Heart right ventricle (tissue), 16 donors: ENCODE measurements at places on chromosomes 5 and 9. TPM values are rescaled to one million over a fixed set of nuclear protein-coding genes. Genes with fewer than 3 reads are reported as not detected.

GRCh38 chr5:59557572-59557971, 336.0 kb downstream of the PDE4D start:
- no peak for DNase-seq
- H3K4me1 ChIP-seq, result no peaks in the 10 kb centered on the region
- H3K27me3 ChIP-seq, result peaks cover 4% of the 10 kb centered on the region
- H3K27ac ChIP-seq, result no peak overlapping the region
- H3K36me3 ChIP-seq, result no peaks in the 10 kb centered on the region

DNA sequence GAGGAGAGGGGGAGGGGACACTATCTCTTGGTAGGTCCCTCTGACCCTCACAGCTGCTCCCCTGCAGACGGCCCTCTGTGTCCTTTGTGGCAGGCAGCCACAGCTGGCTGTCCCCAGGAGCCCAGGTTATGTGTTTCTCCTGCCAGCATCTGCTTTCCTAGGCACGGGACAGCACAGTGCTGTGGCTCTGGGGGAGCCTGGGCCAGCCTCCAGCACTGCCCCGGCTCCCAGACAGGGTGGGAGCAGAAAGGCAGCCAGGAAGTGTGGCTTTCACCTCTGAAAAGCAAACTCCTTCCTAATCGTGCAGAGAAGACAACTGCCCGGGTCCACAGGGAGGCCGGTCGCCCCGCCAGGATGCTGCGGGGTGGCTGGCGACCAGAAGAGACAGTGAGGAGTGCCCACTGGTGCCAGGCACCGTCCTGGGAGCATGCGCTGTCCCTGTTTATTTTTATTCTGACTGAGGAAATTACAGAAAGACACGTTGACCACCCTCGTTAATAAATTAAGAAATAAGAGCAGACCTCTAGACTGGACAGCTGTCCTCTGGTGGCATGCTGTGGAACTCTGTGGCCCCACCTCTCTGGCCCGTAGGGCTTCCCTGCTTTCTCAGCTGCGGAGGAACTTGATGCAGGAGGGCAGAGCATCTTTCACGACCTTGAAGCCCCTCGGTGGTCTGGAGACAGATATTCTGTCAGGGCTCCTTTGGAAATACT, 240.3 kb downstream of the FANCC start:
- H3K27me3 ChIP-seq, result no peaks in the 10 kb centered on the region
- H3K36me3 ChIP-seq, result peaks cover 22% of the 10 kb centered on the region
- no peak overlapping the region for H3K4me3 ChIP-seq
- H3K27ac ChIP-seq, result peak overlapping the region; percentile 68
- H3K4me1 ChIP-seq, result peaks cover 40% of the 10 kb centered on the region
- no peak for DNase-seq

- H3K4me1 ChIP-seq, result peaks cover 26% of the 10 kb centered on the region
- no peaks in the 10 kb centered on the region for H3K36me3 ChIP-seq
- no peaks in the 10 kb centered on the region for H3K27me3 ChIP-seq
- H3K4me3 ChIP-seq, result peak overlapping the region; percentile 93
- peak overlapping the region; percentile 98 for H3K27ac ChIP-seq
Measured at GRCh38 chr9:37464426-37465248, 613 bp downstream of the ZBTB5 start.

DNA sequence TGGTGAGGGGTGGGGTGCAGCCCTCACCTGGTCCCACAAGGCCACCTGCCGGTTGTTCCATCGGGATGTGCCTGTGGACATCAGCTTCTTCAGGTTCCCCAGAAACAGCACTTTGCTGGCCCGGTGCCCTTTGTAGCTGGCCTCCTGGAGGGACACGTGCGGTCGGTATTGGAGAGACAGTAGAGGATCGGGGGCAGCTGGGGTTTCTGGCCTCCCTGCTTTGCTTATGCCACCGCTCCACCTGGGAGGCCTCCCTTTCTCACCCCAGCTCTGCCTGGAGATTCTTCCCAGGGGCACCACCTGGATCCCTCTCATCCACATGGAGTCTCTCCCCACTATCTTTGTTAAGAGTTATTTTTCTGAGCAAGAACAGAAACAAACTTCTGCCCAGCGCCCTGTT, 13.1 kb upstream of the TRIM14 start:
- no peaks in the 10 kb centered on the region for H3K4me1 ChIP-seq
- H3K4me3 ChIP-seq, result no peak overlapping the region
- peaks cover 9% of the 10 kb centered on the region for H3K27me3 ChIP-seq
- no peak overlapping the region for H3K27ac ChIP-seq

- H3K27me3 ChIP-seq, result no peaks in the 10 kb centered on the region
- no peak overlapping the region for H3K4me3 ChIP-seq
- H3K4me1 ChIP-seq, result no peaks in the 10 kb centered on the region
- DNase-seq, result no peak
Measured at GRCh38 chr9:31699836-31700235, 684.6 kb upstream of the ACO1 start.

GRCh38 chr9:16484180-16484579, 386.3 kb downstream of the BNC2 start:
- H3K27me3 ChIP-seq, result no peaks in the 10 kb centered on the region
- H3K4me3 ChIP-seq, result no peak overlapping the region
- DNase-seq, result no peak
- H3K27ac ChIP-seq, result no peak overlapping the region
- no peaks in the 10 kb centered on the region for H3K36me3 ChIP-seq

FLT4 gene
- total RNA-seq, result 5.9 TPM

- H3K27me3 ChIP-seq, result no peaks in the 10 kb centered on the region
- DNase-seq, result no peak
- peaks cover 11% of the 10 kb centered on the region for H3K4me1 ChIP-seq
- no peak overlapping the region for H3K4me3 ChIP-seq
- H3K36me3 ChIP-seq, result no peaks in the 10 kb centered on the region
- peak overlapping the region; percentile 20 for H3K27ac ChIP-seq
Measured at GRCh38 chr5:68529581-68529980, 314.0 kb downstream of the PIK3R1 start.

- no peaks in the 10 kb centered on the region for H3K27me3 ChIP-seq
- no peaks in the 10 kb centered on the region for H3K4me1 ChIP-seq
- DNase-seq, result no peak
Measured at GRCh38 chr5:7667216-7667767, 183.6 kb downstream of the CFAP90 start.

SGCD gene
- 74.4 TPM for total RNA-seq

- no peaks in the 10 kb centered on the region for H3K27me3 ChIP-seq
- H3K27ac ChIP-seq, result peak overlapping the region; percentile 57
- peaks cover 17% of the 10 kb centered on the region for H3K4me1 ChIP-seq
- no peaks in the 10 kb centered on the region for H3K36me3 ChIP-seq
- H3K4me3 ChIP-seq, result no peak overlapping the region
Measured at GRCh38 chr5:74286734-74287695, 353.5 kb downstream of the ENC1 start.

GRCh38 chr5:142342128-142342981, 17.5 kb upstream of the SPRY4 start:
- H3K4me3 ChIP-seq, result no peak overlapping the region
- H3K36me3 ChIP-seq, result no peaks in the 10 kb centered on the region
- no peaks in the 10 kb centered on the region for H3K4me1 ChIP-seq
- no peak for DNase-seq

DNA sequence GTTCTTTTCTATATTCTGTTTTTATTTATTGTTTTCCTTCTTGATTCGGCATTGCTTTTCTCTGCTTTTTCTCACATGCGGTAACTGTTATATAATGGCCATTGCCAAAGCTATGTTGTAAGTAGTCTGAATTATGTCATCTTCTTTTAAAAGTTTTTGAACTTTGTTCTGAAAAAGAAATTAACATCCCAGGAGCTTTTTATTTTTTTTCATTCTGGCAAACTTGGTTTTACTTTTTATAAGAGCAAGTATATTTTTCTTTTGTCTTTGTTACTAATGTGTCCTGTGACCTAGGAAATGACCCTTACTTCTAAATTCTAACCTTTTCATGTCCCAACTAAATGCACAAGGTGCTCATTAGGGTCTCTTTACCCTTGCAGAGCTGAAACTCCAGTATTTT, 26.7 kb upstream of the IZUMO3 start:
- no peaks in the 10 kb centered on the region for H3K27me3 ChIP-seq
- no peak for DNase-seq
- H3K4me3 ChIP-seq, result no peak overlapping the region
- H3K4me1 ChIP-seq, result no peaks in the 10 kb centered on the region
- H3K27ac ChIP-seq, result no peak overlapping the region
- no peaks in the 10 kb centered on the region for H3K36me3 ChIP-seq

- H3K36me3 ChIP-seq, result no peaks in the 10 kb centered on the region
- no peak overlapping the region for H3K4me3 ChIP-seq
- H3K27me3 ChIP-seq, result no peaks in the 10 kb centered on the region
- H3K4me1 ChIP-seq, result no peaks in the 10 kb centered on the region
- DNase-seq, result no peak
- no peak overlapping the region for H3K27ac ChIP-seq
Measured at GRCh38 chr9:117823576-117823975, 119.4 kb downstream of the TLR4 start.

- no peak for DNase-seq
- H3K4me1 ChIP-seq, result no peaks in the 10 kb centered on the region
- H3K36me3 ChIP-seq, result no peaks in the 10 kb centered on the region
- no peak overlapping the region for H3K4me3 ChIP-seq
- H3K27ac ChIP-seq, result no peak overlapping the region
- H3K27me3 ChIP-seq, result no peaks in the 10 kb centered on the region
Measured at GRCh38 chr5:117131876-117132275, 557.3 kb upstream of the SEMA6A start.

DNA sequence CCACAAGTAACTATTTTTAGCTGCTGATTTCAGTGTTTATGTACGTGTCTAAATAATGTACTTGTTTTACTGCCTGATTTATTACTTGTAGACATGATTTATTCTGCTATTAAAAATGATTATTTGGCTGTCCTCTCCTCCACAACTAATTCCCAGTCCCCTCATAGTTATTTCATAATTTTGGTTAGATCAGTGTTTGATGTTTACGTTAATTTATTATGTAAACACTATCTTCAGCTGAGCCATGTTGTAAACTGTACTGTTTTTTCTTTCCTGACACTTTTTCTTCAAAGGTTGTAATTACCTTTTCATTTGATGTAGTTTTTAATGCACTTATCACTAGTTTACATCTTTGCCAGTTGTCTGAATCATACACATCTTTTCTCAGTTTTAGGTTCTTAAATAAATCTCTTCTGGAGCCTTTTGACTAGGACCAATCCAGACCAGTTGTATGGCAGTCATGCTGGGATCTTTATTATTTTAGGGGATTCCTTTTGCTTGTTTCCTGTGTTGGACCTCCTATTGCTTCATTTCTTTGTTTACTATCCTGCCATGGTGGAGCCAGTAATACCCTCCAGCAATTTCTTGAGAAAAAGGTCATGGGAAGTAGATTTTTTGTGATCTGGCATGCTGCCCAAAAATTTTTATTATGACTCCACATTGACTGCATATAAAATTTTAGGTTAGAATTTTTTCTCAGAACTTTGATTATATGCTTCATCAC, 16.1 kb downstream of the AP3S1 start:
- H3K4me1 ChIP-seq, result peaks cover 39% of the 10 kb centered on the region
- no peak overlapping the region for H3K4me3 ChIP-seq
- H3K36me3 ChIP-seq, result no peaks in the 10 kb centered on the region

GRCh38 chr5:132344775-132345514, 24.6 kb upstream of the SLC22A5 start:
- no peak overlapping the region for H3K27ac ChIP-seq
- peaks cover 17% of the 10 kb centered on the region for H3K36me3 ChIP-seq
- H3K4me1 ChIP-seq, result no peaks in the 10 kb centered on the region
- DNase-seq, result no peak

DNA sequence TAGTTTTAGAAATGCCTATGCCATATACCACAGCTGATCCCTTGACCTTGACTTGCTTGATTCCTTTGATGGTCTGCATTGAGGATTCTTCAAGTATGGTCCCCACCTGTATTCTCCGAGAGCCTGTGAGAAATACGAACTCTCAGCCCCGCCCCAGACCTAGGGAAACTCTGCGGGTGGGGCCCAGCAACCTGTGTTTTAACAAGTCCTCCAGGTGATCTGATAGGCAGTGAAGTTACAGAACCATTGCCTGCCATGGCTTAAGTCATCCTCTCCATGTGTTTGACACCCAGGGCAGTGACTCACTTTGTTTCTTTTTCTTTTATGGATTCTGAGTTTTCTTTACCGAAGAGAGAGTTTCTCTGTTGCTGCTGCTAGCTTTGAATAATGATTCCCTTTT, 18.5 kb downstream of the FRMPD1 start:
- no peak for DNase-seq
- no peaks in the 10 kb centered on the region for H3K4me1 ChIP-seq
- H3K4me3 ChIP-seq, result no peak overlapping the region
- no peaks in the 10 kb centered on the region for H3K27me3 ChIP-seq

DNA sequence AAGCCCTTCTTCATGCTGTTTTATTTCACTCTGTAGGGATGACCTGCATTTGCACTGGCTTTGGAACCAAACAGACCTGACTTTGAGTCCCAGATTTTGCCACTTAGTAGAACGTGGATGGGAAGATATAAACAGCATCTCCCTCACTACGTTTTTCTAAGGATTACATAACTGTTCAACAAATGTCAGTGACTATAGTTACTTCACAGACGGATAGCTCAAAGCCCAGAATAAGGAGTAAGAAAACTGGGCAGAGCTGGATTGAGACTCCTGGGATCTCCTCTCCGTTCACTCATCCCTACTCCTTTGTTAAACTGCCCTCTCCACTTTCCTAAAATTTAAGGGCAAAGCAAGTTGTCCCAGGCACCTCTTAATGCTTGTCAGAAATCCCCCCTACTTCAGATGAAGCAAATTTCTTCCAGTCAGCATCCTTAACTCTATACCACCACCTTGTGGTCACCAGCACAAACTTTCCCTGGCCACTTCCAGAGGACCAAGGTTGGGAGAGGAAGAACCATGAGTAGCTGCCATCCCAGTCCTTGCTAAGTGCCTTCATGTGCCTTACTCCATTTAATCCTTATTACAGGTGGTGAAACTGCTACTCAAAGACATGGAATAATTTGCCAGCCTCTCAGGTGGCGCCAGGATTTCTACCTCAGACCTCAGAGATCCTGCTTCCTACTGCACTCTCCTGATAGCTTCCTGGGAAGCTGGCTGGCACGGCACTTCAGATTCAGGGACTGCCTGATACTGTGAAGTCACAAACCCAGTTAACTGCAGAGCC, 38.4 kb downstream of the EGR1 start:
- peaks cover 13% of the 10 kb centered on the region for H3K4me1 ChIP-seq
- DNase-seq, result peak; percentile 47
- H3K4me3 ChIP-seq, result no peak overlapping the region
- H3K27ac ChIP-seq, result peak overlapping the region; percentile 43
- no peaks in the 10 kb centered on the region for H3K27me3 ChIP-seq
- peaks cover 15% of the 10 kb centered on the region for H3K36me3 ChIP-seq

DNA sequence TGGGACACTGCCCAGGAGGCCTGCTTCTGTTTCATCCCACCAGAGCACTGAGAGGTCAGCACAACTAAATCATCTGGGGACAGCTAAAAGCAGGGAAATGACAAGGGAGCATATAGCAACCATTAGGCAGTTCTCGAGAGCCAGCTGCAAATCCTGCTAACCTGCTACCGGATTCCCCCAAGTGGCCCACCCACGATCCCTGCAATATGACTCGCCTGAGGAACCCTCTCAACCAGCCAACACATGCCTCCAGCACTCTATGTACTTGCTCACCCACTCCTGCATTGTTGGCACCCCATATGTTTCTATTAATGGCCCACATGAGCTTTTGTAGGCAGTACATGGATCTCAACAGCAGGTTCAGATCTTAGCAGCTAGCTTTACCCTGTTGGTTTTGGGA, 326.0 kb downstream of the GABRG2 start:
- H3K4me3 ChIP-seq, result no peak overlapping the region
- no peak for DNase-seq
- no peaks in the 10 kb centered on the region for H3K4me1 ChIP-seq
- H3K27me3 ChIP-seq, result no peaks in the 10 kb centered on the region
- no peaks in the 10 kb centered on the region for H3K36me3 ChIP-seq
